Upper lobe of right lung (tissue), 1 donor: ENCODE measurements at places on chromosomes 4 and X. TPM values are rescaled to one million over a fixed set of nuclear protein-coding genes. Genes with fewer than 3 reads are reported as not detected.

Gene TECRL
- total RNA-seq = not detected

Gene ITIH6
- not detected for total RNA-seq

Gene CNGA1
- not detected for total RNA-seq

Gene GABRQ
- total RNA-seq = not detected

Gene SPACA5B
- total RNA-seq = not detected

Gene TGIF2LX
- total RNA-seq = not detected

Gene ITM2A
- total RNA-seq = 44.4 TPM

Gene EDA2R
- 5.6 TPM for total RNA-seq

Gene TBC1D9
- 39.5 TPM for total RNA-seq

Gene RHOXF2
- total RNA-seq = not detected

Gene ZNF81
- total RNA-seq = 10.0 TPM

Gene GLRA3
- total RNA-seq = not detected

Gene PCDH18
- total RNA-seq = 6.9 TPM

Gene MYOZ2
- 0.23 TPM for total RNA-seq

Gene TENM3
- 5.6 TPM for total RNA-seq

Gene XAGE1A
- total RNA-seq = 0.75 TPM

Gene RBMXL3
- total RNA-seq = not detected

Gene ETNPPL
- not detected for total RNA-seq

Gene RAB33A
- 0.75 TPM for total RNA-seq

Gene BST1
- 11.0 TPM for total RNA-seq

Gene SGMS2
- total RNA-seq = 67.8 TPM

Gene HSD17B10
- total RNA-seq = 46.7 TPM

Gene SOWAHB
- total RNA-seq = 2.5 TPM
